ENCODE measurements at places on chromosomes 1 and 21.

- peak; percentile 92 for DNase-seq
Measured at GRCh38 chr1:23790696-23791515, at the start of gene LYPLA2. TSS of gene LYPLA2 (plus strand) at chr1:23791145. CDS start at chr1:23792683, 1,538 bp downstream.

DNA sequence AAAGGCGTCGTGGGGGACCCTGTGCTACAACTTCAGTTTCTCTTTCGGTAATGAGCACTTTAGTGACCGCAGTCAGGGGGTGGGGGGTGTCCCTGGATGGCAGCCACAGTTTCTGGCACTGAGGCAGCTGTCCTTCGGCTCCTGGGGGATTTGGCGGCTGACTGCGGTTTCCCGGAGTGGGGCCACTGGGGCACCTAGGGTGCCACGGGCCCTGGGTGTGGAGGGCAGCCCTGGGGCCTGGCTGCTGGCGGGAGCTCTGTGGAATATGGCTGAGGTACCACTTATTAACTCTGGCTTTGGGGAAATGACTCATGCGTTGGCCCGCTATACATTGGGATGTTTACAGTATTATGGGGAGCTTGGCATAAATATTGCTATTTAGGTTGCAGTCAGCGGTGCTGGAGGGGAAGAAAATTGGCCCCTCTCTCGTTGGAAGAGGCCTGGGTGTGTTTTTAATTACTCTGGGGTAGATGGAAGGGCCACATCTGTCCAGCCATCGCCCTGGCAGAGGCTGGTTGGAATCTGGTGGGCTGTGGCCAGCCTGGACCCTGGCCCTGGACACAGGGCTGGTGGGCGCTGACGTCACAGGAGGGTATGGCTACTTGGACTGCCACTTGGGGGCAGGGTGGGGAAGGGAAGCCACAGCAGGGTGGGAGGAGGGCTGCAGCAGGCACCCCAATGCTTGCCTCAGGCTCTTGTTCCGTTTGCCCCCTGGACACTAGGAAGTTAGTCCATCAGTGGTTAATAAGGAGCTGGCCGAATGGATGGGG, 2.0 kb downstream of the EPHB2 start:
- DNase-seq, result no peak

DNA sequence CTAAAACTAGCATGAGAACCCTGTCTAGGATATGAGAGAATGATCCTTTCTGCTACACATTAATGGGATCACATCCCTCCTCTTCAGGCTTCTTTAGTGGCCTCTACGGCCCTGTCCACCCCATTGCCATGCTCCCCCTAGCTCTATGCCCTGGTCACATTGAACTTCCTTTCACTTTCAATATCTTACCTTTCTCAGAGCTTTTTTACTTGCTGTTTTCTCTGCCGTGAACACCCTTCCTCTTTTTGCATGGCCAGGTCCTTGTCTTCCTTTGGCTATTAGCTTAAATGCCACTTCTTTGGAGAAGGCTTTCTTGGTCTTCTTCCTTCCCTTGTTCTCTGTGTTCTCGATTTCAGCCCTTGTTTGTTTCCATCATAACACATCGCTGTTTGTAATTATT, 97.4 kb downstream of the GIPC2 start:
- no peak for DNase-seq

- DNase-seq, result no peak
Measured at GRCh38 chr1:100989306-100990077, 36.1 kb downstream of the DPH5 start.
